NCI-H1105 treated with DMSO at 0.1 percent for 48 hours (cell line): ENCODE measurements at places on chromosomes 7 and 10.

GRCh38 chr10:66780796-66781195 lies 145.0 kb upstream of the LRRTM3 start:
- no peak for DNase-seq

GRCh38 chr7:113144817-113145216 lies 26.5 kb upstream of the SMIM30 start:
- DNase-seq: no peak

GRCh38 chr10:34187201-34187600 lies 627.9 kb downstream of the PARD3 start:
- no peak for DNase-seq

- DNase-seq: no peak
Measured at GRCh38 chr10:34262985-34263384, 552.1 kb downstream of the PARD3 start.

DNA sequence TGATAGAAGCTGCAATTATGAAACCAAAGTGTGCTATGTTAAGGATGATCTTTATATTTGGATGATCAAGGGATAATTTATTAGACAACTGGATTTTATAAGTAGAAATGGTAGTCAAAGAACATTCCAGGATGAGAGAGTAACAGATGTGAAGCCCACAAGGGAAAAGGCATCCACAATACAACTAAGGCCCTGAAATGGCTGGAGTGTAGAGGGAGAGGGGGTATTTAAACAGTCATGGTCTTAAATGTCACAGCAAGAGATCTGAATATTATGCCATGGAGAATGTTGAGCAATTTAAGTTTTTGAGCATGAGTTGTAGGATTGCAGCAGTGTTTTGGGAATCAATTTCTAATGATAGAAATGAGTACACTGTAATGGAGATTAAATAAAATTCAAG lies 282.3 kb upstream of the DKK1 start:
- DNase-seq: no peak

- no peak for DNase-seq
Measured at GRCh38 chr10:44651834-44652233, 259.3 kb upstream of the TMEM72 start.

DNA sequence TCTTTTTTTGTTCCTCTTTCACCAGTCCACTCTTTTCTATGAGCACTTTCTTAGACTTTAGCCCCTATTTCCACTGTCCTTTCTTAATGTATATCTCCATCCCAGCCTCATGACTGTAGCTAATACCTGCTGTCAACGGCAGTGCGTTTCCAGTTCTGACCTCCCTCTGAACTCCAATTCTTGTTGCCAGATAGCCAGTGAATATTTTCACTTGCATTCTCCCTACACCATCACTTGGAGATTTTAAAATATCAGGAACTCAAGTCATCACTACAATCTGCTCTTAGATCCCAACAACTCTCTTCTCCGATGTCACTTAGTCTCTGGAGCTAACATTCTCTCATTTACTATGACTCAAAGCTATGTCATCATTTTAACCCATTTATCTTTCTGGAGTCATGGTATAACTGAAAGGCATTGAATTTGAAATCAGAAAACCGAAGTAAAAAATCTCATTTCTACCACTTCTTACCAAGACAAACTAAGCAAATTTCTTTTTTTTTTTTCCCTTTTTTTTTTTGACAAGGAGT lies 5.1 kb upstream of the SLC16A12 start:
- DNase-seq: no peak

- DNase-seq: no peak
Measured at GRCh38 chr10:104548090-104548489, 93.0 kb upstream of the SORCS3 start.

DNA sequence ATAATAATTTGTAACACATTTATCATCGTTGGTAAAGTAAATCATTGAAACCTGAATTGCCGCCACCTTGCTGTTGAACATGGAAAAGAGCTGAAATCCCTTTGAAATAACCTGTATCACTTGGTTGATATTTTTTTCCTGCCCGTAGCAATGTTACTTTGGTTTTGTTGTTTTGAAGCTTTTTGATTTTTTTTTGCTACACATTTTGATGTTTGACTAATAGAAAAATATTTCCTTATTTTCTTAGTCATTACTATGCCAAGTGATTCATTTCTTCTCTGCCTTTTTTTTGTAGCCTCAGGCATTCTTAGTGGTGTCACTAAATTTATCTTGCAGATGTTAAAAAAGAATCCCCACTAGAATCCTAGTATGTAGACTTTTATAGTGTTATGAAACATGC lies 235.1 kb upstream of the MEOX2 start:
- DNase-seq: no peak

- peak; percentile 12 for DNase-seq
Measured at GRCh38 chr10:96370584-96371157, 11.9 kb upstream of the OPALIN start.

DNA sequence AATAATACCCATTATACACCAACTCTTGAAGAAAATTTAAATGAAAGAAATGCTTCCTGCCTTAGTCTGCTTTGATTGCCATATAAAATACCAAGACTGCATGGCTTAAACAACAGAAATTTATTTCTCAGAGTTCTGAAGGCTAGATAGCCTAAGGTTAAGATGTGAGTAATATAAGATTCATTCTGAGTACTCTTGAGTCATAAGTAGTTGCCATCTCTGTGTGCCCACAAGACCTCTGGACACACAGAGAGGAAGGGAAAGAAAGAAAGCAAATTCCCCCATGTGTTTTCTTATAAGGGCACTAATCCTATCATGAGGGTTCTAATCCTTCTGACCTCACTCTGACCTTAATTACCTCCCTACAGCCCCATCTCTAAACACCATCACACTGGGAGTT lies 201.2 kb downstream of the PTN start:
- DNase-seq: no peak

GRCh38 chr10:24193330-24193729 lies 15.6 kb upstream of the KIAA1217 start:
- DNase-seq: no peak

DNA sequence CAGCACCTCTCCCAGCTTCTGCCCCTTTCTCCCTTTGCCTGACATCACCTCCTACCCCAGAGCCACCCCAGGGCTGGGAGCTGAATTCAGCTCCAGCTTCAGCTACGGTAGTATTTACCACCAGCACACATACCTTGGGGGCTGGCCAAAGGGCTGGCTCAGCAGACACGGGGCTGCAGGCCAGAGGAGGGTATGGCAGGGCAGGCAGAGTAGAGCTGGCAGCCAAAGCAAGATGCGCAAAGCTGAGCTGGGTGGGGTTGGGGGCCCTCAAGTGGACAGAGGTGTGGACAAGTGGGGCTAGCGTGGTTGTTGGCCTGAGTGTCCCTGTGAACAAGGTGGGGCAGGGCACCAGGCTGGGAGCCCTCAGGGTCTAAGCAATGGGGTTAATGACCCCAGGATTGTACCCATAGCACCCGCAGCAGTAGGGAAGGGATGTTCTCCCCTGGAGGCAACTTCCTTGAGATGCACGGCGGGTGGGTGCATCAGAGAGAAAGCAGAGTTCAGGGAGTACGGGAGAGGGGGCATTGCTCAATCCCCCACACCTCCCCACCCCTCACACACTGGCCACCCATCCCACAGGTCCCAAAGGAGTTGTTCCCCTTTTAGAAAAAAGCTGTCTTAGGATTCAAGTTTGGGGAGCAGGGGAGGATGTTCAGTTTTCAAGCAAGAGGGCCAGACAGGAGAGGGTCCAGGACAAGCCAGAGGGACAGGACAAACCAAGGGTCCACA lies 8.0 kb downstream of the VSIR start:
- DNase-seq: no peak
